Lung microvascular endothelial cell (primary cell): ENCODE measurements at places on chromosomes 13 and 19. TPM values are rescaled to one million over a fixed set of nuclear protein-coding genes. Genes with fewer than 3 reads are reported as not detected.
A peak's percentile ranks its signal among the peaks of the same experiment; 100 is the strongest.

GRCh38 chr13:99258946-99259345, 767 bp upstream of the GPR18 start:
- no peak for DNase-seq

DNA sequence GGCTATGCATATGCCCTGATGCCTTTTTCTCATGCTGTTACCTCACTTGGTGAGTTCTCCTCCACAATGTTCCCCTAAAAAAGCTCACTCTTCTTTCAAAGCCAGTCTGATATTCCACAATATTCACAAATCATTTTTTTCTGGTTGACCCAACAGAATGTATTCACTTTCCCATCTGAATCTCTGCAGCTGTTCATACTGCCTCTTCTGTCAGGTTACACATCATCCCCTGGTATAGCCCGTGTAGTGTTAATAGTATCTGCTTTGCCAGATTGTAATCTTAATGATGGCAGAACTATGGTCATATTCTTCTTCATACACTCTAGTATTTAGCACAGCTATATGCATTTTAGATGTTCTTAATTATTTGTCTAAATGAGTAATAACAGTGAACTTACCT, 544.3 kb downstream of the EFNB2 start:
- no peak for DNase-seq

- peak; percentile 72 for DNase-seq
These were observed 13.0 kb downstream of the PGLYRP1 start for GRCh38 chr19:46009530-46010510.

- peak; percentile 53 for DNase-seq
These were observed 383.4 kb downstream of the LMO7 start for GRCh38 chr13:76019421-76020044.

DNA sequence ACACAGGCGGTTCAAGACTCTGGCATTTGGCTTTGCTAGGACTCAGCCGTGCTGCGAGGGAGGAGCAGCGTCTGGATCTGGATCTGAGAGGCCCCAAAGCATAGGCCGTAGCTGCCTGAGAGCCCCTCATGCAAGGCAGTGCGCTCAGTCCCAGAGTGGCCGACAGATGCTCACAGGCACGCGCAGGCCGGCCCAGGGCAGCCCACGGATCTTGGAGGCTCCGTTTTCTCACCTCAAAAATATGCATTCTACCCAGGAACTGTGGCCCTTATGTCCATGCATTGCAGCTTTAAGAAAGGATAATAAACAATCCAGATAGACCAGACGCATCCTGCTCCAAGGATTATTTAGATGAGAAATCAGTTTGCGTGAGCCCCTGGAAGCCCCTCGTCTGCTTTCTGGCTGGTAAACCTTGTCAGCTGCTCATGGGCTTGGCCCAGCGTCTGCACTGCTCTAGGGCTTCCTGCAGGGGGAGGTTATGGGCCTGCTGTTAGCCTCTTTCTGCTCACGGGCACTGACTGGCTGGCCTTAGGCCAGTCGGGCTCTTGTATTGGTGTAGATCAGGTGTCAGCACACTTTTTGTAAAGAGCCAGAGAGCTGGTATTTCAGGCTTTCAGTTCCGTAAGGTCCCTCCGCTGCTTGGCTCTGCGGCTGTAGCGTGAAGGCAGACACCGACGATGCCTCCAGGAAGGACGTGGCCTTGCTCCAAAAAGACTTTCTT, 24.2 kb downstream of the TEX29 start:
- DNase-seq = no peak

- DNase-seq = peak; percentile 46
These were observed 5.3 kb upstream of the PRKCG start for GRCh38 chr19:53876651-53877224.

DNA sequence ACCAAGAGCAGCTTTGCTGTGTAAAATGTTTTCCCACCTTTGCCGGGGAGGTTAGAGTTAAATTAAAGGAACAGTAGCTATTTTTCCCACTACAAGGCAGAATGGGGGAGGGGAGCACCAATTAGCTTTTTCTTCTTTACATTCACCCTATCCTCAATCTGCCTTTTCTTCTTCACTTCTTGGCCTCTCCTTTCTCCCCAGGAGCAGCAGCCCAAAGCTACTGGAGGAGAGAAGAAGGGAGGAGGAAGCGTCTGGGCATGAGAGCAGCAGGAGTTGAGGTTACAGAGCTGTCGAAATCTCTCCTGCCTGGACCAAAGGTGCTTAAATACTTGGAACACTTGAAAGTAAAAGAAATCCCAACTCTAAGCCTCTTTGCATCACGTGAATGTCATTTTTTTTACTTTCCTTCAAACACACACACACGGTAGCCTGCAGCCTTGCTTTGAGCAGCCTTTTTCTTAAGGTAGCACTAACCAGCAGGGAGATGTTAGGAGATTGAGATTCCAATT, 39.0 kb upstream of the WASF3 start:
- DNase-seq = no peak

DNA sequence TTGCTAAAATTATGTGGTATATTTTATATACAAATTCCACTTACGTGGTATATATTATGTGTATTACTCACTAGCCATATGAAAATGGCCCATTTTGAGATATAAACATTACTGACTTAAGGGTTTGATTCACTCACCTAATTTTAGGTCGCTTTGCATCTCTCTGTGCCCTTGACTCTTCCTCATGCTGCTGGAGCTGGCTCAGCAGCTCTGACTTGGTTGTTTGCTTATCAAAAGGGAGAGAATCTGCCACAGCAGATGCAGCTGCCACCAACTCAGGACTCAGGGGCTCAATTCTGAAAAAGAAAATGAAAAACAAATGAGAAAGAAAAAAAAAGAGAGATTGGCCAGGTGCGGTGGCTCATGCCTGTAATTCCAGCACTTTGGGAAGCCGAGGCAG, 12.2 kb downstream of the MRPS31 start:
- no peak for DNase-seq

DNA sequence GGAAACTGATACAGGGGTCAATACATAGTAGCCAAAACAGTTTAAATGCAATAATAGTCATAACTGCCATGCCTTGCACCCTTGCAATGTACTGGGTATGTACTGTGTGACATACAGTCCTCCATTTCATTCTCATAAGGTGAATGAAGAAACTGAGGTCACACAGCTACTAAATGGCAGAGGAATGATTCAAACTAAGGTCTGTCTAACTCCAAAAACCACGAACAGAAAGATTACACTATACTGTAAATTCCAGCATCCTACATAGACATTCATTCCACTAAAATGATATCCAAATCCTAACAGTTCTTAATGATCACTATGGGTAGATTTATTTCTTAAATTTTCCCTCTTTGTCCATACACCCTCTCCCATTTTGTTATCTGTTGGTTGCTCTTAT, 238.1 kb upstream of the SERP2 start:
- DNase-seq = no peak

GRCh38 chr13:60435762-60436374, 38.8 kb downstream of the TDRD3 start:
- DNase-seq = no peak

DNA sequence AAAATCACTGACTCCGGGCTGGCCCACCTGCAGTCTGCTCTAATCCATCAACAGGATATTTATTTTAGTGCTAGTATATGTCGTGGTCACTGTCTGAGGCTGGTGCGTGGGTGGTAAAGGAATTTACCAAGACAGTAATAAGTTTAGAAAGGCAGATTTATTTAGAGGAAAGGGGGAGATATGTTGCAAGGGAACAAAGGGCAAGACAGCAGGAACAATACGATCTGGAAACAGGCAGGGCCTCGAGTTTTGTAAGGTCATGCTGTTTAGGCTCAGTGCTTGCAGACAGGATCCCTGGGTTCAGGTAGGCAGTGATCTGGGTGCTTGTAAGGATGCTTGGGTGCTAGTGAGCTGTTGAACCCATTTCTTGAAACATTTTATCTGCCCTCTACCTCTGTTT, 748.2 kb upstream of the SLITRK5 start:
- no peak for DNase-seq

DNA sequence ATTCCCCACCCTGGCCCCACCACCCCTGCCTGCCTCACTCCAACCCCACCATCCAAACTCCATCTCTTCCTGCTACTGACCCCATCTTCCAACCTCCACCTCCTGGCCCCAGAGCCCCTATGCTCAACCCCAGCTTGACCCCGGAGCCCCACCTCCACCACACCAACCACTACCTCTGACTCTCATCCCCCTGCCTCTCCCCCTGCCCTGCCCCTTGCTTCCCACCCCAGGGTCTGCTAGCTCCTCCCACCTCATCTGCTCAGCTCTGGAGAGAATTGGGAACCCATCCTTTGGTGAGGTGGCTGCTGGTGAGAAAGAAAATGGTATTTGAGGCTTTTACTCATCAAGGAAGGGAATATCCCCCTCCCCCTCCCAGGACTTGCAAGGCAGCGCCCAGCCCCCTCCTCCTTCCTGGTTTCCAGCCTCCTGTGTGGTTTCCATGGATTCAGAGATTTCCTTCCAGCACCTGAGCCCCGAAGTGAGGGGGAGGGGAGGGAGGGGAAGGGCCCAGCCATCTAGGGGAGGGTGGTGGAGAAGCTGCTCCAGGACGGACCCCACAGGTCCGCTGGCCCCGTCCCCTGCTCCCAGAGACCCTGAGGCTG, 11.4 kb upstream of the PEPD start:
- DNase-seq = no peak

DNA sequence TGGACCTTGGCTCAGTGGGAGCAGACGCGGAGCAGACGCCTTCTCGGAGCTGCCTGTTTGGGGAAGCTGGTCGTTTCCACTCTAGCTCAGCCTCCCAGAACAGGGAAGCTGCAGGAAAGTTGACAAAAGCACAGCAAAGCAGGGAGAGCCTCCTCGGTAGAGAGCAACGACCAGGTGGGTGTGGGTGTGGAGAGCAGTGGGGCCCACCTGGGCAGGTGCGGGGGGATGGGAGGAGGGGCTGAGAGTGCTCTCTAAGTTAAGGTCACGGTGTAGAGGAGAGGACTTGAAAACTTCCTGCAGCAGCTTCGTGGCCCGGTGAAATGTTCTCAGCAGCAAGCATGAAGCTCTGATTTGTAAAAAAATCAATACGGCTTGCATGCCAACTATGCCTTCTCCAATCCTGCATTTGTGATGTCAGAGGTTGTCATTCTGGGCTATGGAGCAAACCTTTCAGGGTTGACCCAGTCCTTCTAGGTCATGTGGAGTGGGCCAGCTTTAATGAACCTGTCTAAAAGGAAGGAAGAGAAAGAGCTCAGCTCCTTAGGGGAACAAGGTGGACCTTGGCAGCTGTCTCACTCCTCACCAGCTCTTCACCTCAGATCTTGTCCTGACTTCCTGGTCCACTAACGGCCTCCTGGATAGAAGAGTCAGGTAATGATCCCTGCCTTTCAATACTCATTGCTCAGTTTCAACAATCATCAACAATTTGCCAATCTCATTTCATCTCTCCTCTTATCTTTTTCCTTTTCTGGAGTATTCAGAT, 85.8 kb upstream of the UBL3 start:
- DNase-seq = no peak

GRCh38 chr19:29771708-29772414, 39.9 kb upstream of the CCNE1 start:
- DNase-seq = peak; percentile 53

- DNase-seq = no peak
These were observed 20.4 kb upstream of the ZNF83 start for GRCh38 chr19:52658595-52658994.

- DNase-seq = peak; percentile 57
These were observed 16.2 kb downstream of the UNC13A start for GRCh38 chr19:17671906-17672305.

GRCh38 chr13:50152224-50152623, 137.0 kb downstream of the KCNRG start:
- DNase-seq = peak; percentile 11

- DNase-seq = no peak
These were observed 619 bp downstream of the MED16 start for GRCh38 chr19:892243-892893.

GRCh38 chr13:27117952-27118351, 53.7 kb downstream of the USP12 start:
- DNase-seq = no peak

DNA sequence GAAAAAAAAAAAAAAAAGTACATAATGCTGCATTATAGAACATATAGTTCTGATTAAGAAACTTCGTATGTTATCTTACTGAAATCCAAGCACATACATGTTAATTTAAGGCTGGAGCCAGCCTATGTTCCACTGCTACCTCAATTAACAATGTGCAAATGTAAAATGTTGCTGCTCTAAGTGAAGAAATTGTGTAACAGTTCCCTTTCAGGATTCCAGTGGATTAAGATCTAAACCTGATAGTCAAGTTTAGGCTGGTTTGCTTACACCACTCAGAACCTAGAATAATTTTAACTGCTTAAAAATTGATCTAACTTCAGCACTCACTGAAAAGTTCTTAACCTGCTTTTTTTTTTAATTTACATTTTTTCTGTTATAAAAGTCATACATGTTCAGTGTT, 4.2 kb downstream of the VPS36 start:
- DNase-seq = no peak

GRCh38 chr19:47310819-47311218, 1.2 kb downstream of the C5AR1 start:
- no peak for DNase-seq

GRCh38 chr19:44278181-44278690, 18.6 kb downstream of the ZNF233 start:
- no peak for DNase-seq

GRCh38 chr13:29065142-29065541, 245.0 kb downstream of the MTUS2 start:
- DNase-seq = no peak

DNA sequence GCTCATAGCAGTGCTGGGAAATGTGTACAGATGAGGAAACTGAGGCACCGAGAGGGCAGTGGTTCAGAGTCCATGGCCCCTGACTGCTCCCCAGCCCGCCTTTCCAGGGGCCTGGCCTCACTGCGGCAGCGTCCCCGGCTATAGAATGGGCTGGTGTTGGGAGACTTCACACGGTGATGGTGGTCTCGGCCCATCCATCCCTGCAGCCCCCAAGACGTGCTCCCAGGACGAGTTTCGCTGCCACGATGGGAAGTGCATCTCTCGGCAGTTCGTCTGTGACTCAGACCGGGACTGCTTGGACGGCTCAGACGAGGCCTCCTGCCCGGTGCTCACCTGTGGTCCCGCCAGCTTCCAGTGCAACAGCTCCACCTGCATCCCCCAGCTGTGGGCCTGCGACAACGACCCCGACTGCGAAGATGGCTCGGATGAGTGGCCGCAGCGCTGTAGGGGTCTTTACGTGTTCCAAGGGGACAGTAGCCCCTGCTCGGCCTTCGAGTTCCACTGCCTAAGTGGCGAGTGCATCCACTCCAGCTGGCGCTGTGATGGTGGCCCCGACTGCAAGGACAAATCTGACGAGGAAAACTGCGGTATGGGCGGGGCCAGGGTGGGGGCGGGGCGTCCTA, 15.9 kb downstream of the LDLR start:
- DNase-seq = no peak

The DAND5 gene
- under 0.01 and 0.22 TPM in 2 replicates for total RNA-seq

The ACP5 gene
- under 0.01 and 0.60 TPM in 2 replicates for total RNA-seq

The PPP1R13L gene
- 6.1 and 17.5 TPM in 2 replicates for total RNA-seq

The SPRY2 gene
- 10.2 and 14.7 TPM in 2 replicates for total RNA-seq

The NCCRP1 gene
- not detected in 2 replicates for total RNA-seq

The HOMER3 gene
- 124 and 279 TPM in 2 replicates for total RNA-seq

The GPR12 gene
- not detected in 2 replicates for total RNA-seq

The BCKDHA gene
- 36.1 and 40.1 TPM in 2 replicates for total RNA-seq

The IFNL1 gene
- not detected in 2 replicates for total RNA-seq

The GPR4 gene
- 1.1 and 1.6 TPM in 2 replicates for total RNA-seq

The TEX101 gene
- not detected in 2 replicates for total RNA-seq

The ALDH16A1 gene
- total RNA-seq = 32.3 and 49.6 TPM in 2 replicates

The CYSLTR2 gene
- total RNA-seq = under 0.01 TPM in 1 of 2 replicates, not detected in the other

The SOX1 gene
- total RNA-seq = not detected in 2 replicates

The PRKCG gene
- not detected in 2 replicates for total RNA-seq
